Right cardiac atrium (tissue), 5 donors: ENCODE measurements at places on chromosomes 6 and 20.
A peak's percentile ranks its signal among the peaks of the same experiment; 100 is the strongest.

DNA sequence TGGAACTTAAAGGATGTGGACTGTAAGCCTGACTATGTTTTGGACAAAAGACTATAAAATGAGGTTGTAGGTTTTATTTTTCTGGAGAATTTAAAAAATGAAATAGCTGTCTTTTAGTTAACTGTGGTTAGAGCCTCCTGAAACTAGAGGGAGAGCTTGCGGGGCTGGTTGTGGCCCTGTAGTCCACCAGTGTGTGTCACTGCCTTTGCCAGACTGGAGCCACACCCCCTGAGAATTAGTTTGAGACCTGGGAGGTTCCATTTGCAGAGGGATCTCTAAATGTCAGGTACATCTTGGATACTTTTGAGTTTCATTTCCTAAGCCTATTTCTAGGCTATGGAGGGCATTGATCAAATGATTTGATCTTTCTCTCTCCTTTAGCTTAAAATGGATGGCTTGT lies 20.8 kb downstream of the ZC2HC1B start:
- no peak for DNase-seq

DNA sequence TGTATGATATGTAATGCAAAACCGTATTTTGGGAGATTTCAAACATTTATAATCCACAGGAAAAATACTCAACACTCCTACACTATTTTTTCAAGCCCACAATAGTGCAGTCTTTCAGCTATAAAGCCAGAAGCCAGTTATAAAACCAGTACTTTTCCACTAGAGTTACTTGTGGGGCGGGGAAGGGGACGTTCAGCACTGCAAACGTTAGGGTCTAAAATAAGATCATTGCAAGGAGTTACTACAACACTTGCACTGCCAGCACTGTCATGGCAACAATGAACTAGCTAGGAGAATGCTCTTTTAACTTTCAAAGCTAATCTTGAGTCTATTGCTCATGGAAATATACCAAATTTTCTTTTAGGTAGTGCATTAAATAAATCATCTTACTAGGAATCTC lies 14.7 kb downstream of the SESN1 start:
- DNase-seq: peak; percentile 78

GRCh38 chr6:29941471-29941870 lies 861 bp upstream of the HLA-A start:
- no peak for DNase-seq

DNA sequence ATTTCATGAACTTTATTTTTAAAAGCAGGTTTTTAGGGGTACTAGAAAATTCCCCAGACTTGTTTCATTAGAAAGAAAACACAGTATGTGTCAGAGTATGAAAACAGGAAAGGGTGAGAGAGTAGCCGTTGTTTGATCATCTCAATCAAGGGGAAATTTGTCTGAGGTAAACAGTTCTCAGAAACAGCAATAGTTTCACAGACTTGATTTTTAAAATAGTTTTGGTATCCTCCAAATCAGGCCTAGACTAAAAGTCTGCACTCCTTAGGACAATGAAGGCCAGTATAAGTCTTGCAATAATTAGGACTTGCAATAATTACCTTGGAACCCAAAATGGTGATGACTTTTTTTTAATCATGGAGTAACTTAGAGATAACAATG lies 176.6 kb upstream of the TAB2 start:
- no peak for DNase-seq

GRCh38 chr6:79446006-79446405 lies 91.2 kb downstream of the LCA5 start:
- DNase-seq: no peak

GRCh38 chr6:26022737-26023136 lies 60.1 kb downstream of the TRIM38 start:
- no peak for DNase-seq

- no peak for DNase-seq
Measured at GRCh38 chr6:75633045-75633444, 31.4 kb downstream of the SENP6 start.

GRCh38 chr6:33207552-33208090 lies 679 bp upstream of the RING1 start:
- DNase-seq: peak; percentile 66

- DNase-seq: no peak
Measured at GRCh38 chr20:35007891-35008290, 52.2 kb downstream of the MYH7B start.

DNA sequence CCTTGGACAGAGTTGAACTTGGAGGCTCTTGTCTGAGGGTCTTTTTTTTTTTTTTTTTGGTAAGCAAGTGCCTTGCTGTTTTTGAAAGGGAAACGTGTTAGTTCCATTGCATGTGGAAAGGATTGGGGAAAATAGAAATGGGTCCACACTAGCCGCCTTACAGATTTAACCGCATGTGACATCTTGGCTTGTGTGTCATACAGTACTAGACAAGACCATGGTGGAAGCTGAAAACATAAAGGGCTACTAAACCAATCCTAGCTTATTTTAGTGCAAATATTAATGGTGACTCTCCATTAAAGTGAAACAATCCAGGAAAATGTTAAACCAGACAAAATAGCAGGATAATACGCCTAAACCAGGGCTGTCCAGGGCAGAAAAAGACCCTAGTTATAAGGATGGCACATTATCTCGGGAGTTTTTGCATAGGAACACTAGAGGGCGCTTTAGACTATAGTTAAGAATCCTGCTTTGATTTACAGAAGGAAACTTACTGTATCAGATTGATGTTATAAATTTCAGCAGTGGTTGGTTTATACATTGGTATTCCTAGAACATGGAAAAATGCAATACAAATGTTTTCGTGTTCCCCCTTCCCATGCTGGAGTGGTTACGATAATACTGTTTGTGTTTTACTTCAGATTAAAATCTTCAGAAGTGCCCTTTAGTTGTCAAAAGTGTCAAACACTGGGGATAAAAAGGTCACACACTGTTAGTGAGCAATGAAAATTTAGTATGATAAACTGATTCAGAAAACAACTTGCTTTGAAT lies 59.8 kb upstream of the DEK start:
- no peak for DNase-seq

DNA sequence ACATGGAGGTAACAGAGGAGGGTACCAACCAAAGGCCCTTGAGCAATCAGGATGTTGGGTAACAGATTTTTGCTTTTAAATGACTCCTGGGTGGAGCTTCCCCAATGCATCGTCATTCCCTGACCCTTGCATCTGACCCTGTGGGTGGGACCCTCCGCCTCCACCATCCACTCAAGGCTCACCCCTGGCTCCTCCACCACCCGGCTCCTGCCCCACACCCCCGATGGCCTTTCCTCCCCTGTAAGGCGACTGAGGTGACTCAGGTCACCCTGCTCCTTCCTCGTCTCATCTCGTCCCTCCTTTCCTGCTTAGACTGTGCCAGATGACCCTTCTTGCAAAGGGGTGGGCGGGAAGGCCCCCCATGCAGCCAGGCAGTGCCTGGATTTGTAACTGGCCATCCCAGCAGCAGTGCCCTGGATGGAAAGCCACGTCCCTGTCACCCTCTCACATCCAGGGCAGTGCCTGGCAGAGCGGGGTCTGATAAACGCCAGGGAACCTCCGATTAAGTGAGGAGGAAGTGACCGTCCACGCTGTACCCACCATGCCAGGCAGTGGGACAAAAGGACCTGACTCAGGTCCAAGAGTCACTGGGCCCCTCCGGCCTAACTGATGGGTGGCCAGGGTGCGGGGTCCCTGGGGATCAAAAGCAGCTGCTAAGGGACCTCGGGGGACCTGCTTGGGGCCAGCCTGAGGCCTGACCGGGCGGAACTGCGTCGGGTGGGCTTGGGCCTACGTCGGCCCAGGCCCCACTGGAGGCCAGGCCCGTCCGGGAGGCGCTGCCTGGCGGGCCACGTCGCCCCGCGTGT lies 624 bp upstream of the NPEPL1 start:
- DNase-seq: peak; percentile 82

- DNase-seq: no peak
Measured at GRCh38 chr20:46688151-46689081, 828 bp downstream of the TP53RK start.

DNA sequence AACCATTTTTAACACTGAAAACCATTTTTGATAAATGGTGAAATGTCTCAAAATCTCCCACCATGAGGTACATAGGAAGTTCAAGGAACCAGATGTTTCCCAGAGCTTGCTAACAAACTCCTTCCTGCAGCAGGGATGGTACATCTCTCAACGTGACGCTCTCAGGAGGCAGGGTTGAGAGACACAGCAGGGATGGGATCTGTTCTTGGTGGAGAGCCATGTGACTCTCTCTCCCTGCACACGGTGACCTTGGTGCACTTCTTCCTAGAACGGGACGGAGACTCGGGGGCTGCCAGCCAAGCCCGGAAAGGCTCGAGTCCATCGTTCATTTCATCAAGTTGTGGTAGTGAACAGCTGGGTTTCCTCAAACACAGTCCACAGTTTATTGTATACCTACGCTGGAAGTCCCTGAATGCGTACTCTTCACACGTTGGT lies 94.2 kb downstream of the FAM50B start:
- DNase-seq: peak; percentile 74

DNA sequence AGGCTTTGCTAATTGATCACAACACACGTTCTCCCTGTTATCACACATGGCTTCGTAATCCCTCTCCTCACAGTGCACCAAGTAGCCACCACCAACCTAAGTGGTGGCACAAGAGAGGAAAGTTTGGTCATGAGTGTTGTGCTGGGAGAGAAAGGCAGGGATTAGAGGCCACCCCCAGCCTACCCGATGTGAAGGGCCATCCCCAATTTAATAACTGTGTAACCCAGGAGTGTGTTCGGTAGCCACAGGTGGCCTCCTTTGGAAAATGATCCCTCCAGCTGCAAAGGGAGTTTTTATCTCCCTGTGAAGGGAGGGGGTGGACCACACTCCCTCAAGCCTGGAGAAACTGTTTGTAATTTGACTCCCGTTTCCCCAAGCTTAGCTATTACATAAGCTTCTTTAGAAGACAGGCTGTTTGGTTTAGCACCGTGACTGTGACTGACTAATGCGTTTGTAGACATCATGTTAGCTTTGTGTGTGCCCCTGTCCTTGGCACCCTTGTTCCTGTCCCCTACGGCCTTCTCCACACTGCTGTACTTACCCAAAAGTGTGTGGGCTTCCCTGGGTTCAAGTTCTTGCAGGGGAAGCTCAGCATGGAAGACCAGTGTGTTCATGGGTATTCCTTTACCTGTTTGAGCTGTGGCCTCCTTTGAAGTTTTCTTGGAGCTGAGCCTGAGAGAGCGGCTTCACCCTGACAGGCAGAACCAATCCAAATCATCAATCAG lies 20.6 kb downstream of the PPP1R16B start:
- no peak for DNase-seq

GRCh38 chr6:26389349-26389894 lies 6.5 kb downstream of the BTN2A2 start:
- no peak for DNase-seq

DNA sequence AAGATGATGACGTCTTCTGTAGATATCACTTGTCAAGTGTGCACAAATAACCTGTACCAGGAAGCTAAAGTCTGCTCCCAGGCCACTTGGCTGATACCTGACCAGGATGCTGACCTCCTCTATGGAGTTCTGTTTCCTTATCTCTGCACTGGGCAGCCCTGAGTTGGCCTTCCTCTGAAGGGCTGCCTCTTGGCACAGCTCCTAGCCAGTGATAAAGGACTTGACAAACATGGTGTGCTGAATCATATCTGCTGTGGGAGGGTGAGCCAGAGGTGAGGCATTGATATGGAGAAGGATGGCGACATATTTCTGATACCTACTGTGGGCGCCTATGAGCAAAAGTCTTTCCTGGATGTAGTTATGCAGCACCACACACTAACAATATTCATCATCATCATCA lies 32.8 kb upstream of the FOXA2 start:
- no peak for DNase-seq

GRCh38 chr6:87714093-87714842 lies 12.2 kb upstream of the AKIRIN2 start:
- DNase-seq: no peak

DNA sequence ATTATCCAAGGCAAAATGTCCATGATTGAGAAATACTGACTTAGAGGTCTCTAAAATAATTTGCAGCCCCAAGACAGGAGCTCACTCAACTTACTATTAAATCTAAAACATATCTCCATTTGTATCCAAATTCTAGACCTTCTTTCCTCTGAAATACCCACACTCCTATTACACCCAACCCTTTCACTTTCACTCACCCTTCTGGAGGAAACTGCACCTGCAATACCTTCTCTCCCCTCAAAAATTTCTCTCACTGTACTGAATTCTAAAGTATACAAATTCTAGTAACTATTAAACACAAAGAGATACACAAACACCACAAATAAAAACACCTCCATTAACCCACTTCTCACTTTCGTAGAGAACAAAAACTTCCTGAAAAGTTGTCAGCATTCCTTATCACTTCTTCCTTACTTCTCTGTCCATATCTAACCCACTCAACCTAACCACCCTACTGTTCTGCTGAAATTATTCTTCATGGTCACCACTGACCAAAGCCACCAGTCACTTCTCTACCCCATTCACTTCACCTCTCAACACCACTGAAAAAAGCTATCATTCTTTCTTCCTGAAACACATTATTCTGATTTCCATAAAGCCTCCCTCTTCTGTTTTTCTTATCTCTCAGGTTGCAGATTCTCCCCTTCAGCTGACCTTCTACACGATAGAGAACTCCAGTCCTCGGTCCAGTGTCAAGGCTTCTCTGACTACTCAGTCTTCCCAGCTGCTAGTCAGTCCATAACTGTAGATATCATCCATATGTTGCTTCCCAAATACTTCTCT lies 12.0 kb downstream of the LMBRD1 start:
- DNase-seq: no peak

- DNase-seq: no peak
Measured at GRCh38 chr20:43781215-43781614, 54.4 kb upstream of the GTSF1L start.

DNA sequence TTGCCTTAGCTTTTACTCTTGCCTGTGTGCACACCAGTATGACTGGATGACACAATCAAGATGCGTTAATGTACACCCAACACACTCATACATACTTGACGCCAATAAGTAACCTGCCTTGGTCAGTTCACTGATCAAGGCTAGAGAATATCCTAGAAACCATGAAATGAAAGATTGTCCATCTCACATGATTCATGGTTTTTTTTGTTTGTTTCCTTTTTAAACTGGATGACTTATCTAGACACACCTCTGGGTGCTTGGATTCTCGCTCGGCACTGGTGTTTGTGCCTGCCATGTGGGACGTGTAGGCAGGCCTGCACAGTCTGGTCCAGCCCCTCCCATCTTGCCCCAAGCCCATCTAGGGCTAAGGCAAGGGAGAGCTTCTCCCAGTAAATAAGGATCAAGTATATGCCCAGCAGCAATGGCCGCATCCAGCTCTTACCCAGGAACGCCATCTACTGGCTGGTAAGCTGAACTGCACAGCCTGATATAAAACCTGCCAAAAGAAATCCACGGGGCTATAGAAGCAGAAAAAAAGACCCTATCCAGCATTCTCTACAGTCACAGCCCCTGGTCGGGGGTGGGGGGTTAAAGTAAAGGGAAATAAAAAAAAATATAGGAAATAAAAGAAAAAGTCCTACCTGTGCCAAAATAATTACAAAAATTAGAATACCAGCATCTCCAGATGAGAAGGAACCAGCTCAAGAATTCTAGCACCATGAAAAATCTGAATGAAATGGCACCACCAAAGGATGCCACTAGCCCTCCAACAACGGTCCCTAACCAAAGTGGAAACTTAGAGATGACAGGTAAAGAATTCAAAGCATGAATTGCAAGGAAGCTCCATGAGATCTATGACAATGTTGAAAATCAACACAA lies 73.3 kb downstream of the OTOR start:
- no peak for DNase-seq
